ENCODE measurements at places on chromosomes 3 and 15.
A peak's percentile ranks its signal among the peaks of the same experiment; 100 is the strongest.

GRCh38 chr3:135272026-135272669 is 477.1 kb downstream of the EPHB1 start:
- DNase-seq, result no peak

GRCh38 chr15:35680951-35681350 is 135.0 kb upstream of the DPH6 start:
- no peak for DNase-seq

- no peak for DNase-seq
These were observed 15.1 kb upstream of the BLM start for GRCh38 chr15:90701880-90702630.

- no peak for DNase-seq
These were observed 20.8 kb downstream of the TCF12 start for GRCh38 chr15:56939257-56939656.

- DNase-seq, result no peak
These were observed 89.5 kb downstream of the SUCNR1 start for GRCh38 chr3:151962912-151963311.

DNA sequence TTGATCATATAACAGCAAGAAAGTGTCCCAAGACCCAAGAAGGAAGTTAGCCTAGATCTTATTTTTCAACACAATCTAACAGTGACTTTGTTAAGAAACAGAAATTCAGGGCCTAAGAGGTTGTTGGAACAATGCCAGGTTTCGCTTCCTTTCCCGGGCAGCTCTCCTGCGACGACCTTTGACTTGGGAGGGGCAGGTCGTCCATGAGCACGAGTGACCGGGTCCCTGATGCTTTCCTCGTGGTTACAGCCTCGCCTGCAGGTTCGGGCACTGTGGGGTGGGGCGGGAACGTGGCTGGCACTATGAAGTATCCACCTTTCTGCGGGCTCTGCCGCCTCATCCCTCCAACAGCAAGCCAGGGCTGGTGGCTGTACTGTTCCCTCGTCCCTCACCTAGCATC is 90.1 kb upstream of the RGMA start:
- DNase-seq, result no peak

DNA sequence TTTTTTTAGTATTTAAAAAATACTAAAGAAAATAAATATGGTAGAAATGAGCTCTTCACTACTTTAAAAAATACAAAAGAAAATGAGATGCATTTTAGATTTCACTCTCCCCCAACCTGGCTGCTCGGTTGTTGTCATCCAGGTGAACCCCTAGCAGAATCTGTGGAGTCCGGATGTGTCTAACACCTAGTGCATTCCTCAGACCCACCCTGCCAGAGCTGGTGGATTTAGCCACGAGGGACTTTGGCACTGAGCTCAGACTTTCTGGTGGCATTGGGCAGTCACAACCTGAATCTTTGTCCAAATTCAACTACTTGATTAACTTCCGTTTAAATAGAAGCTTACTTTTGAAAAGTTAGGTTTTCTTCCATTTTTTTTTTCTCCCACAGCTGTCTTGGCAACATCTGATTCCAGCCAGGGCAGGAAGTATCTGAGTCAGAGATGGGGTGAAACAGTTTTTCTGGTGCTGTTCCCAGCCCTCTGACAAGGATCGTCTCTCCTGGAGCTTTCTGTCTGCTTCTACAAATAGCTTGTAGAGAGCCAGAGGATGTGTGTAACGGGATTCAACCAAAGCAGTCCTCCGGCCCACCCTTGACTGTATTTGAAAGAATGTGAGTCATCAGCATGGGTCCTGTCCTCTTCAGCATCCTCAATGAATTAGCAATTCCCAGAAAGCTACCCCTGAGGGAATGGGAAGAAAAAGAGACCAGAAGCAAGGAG is 301.8 kb upstream of the MCTP2 start:
- DNase-seq, result no peak

DNA sequence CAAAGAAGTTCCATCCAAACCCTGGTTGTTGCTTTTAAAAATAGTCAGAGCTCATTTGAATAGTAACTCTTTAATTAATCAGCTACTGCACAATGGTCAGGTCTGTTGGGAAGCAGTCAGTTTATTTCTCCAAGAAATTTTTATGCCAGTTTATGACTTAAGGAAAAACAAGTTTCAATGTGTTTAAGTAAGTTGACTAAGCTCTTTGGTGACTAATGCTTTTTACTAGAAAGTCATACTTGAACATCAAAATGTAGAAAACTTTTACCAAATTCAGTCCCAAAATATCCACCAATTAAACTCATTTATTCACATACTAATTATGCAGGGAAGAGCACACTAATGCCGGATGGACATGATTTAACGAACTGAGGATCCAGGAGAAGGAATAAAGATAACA is 22.1 kb downstream of the PRICKLE2 start:
- no peak for DNase-seq

GRCh38 chr3:541062-541801 is 344.7 kb downstream of the CHL1 start:
- DNase-seq, result no peak

- DNase-seq, result no peak
These were observed 13.4 kb upstream of the ITGA11 start for GRCh38 chr15:68445351-68445750.

GRCh38 chr3:188819939-188820338 is 351.8 kb upstream of the TPRG1 start:
- DNase-seq, result no peak

DNA sequence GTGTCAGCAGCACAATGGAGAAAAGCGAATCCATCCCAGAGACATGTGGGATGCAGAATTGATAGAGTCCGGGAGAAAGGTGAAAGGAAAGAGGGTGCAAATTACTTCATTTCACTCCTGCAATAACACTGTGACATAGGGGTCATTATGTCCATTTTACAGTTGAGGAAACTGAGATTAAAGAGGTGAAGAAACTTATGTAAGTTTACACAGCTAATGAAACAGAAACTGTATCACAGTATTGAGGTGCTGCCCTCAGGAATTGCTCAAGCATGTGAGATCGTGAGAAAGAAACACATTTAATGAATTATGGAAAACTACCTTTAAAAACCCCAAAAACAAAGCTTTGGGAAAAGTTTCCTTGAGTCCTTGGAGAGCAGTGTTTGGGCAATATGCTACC is 103.6 kb upstream of the PFN2 start:
- DNase-seq, result no peak

- peak; percentile 82 for DNase-seq
These were observed 46.4 kb upstream of the HES1 start for GRCh38 chr3:194089357-194090177.

GRCh38 chr15:40952301-40952900 is 870 bp upstream of the CHAC1 start:
- DNase-seq, result no peak

- peak; percentile 97 for DNase-seq
These were observed 24.6 kb upstream of the SRP14 start for GRCh38 chr15:40063563-40064011.

DNA sequence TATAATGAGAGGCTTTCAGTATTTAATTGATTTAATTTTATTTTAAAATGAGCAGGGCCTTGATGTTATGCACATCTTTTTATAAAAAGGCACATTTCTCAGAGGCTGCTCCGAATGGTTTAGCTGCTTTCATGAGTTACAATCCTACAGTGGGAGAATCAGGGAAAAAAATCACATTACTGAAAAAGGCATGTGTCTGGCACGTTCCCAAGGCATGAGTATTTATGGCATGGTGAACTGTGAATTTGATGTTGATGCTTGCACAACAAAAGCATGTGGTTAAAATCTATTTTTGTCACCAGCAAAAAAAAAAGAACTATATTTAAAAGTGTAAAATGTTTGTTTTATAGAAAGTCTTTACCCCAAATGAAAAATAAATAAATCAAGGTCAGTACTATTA is 485.2 kb upstream of the ROBO2 start:
- peak; percentile 6 for DNase-seq

- DNase-seq, result no peak
These were observed 23.7 kb upstream of the CD276 start for GRCh38 chr15:73660455-73660854.

DNA sequence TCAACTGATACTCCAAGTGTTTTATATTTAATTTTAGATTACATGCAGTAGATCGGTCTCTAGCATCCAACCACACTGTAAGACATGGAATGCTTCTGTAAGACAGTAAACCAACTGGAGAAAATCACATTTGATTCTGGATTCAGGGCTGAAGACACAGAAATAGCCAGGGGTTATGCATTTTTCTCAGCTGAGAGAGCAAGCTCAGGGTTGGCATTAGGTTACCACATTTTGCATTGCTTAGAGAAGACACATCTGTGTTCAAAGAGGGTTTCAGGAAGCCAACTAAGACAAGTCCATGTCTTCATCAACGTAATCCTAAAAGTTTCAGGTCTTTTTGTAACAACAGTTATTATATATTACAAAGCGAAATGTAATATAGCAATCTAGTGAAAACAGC is 27.7 kb upstream of the UNC13C start:
- DNase-seq, result no peak

DNA sequence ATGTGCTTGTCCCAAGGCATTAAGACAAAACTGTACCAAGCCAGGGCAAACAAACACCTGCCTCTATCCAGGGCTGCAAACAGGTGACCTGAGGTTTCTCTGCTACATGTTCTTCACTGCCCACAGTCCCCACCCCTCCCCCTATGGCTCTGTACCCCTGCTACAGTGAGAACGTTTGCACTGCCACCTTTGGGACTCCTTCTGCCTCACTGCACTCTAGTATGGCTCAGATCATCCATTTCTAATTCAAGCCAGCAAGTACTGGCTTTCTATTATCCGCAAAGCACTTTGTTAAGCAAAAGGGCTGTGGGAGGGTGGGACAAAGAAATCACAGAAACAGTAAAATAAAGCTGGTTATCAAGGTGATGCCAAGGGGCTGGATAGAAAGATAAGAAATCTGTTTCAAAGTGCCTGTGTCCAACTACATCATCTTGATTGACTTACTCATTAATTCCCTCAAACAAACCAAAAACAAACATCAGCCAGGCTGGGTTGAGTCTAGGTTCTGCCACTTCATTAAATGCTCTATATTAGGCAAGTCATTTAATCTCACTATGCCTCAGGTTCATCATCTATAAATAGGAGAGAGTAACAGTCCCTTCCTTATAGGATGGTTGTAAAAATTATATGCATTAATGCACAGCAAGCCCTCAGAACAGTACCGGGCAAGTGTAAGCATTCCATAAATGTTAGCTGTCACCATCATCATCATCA is 95.3 kb downstream of the PDZRN3 start:
- DNase-seq, result peak; percentile 27

DNA sequence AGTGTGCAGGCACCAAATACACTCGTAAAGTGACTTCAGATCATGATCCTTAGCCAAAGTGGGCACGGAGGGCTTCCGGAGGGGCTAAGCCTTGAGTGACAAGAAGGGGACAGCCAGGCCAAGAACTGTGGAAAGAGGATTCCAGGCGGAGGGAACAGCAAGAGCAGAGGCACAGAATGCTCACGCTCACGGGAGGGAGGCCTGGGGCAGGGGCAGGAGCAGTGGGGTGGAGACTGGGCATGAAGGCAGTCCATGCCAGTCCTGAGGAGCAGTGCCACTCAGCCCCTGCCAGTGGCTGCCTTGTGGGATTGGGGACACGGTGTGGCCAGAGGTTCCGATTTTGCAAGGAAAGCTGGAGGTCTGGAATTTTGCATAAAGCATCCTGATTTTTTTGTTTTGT is 36.0 kb downstream of the DNAJB8 start:
- DNase-seq, result no peak

DNA sequence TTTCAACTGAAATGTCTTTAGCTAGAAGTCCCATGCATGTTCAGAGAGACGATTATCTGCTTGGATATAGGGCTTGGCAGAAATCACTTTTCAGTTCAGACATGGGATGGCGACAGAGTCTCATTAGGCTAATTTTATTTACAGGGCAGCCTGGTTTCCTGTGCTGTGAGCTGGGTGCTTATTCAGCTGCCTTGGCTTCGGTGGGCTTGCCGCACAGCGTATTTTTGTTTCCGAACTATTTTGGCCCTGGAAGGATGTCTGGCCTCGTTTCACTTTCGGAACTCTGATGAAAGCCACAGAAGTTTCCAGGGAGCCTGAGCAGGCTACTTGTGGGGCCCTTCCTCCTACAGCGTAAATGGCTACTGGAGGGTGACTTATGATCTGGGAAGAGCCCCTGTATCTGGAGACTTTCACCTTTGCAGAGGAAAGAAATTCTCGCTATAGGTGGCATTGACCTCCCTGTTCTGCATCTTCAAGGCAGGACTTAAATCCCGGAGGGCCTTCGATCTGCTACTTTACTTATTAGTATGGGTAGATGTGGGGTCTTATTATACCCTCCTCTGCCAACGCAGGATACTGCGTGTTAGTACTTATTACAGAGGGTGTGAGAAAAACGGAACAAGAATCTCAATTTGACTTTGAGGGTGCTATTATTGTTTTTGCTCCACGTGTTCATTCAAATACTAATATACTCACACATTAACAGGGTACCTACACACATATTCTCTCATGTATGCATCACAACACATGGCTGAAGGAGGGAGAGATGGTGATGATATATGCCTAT is 364.0 kb upstream of the RBMS3 start:
- DNase-seq, result peak; percentile 88

GRCh38 chr15:81312790-81313543 is 11.0 kb downstream of the STARD5 start:
- DNase-seq, result peak; percentile 98

GRCh38 chr15:65180167-65180566 is 5.0 kb downstream of the CLPX start:
- DNase-seq, result no peak

- DNase-seq, result no peak
These were observed 80.6 kb downstream of the FBXL22 start for GRCh38 chr15:63677778-63678177.

GRCh38 chr15:70235347-70235746 is 137.6 kb upstream of the TLE3 start:
- no peak for DNase-seq

- no peak for DNase-seq
These were observed 55.4 kb upstream of the ARHGEF3 start for GRCh38 chr3:56857178-56857577.

GRCh38 chr3:50375258-50375931 is 16.1 kb upstream of the TMEM115 start:
- no peak for DNase-seq

DNA sequence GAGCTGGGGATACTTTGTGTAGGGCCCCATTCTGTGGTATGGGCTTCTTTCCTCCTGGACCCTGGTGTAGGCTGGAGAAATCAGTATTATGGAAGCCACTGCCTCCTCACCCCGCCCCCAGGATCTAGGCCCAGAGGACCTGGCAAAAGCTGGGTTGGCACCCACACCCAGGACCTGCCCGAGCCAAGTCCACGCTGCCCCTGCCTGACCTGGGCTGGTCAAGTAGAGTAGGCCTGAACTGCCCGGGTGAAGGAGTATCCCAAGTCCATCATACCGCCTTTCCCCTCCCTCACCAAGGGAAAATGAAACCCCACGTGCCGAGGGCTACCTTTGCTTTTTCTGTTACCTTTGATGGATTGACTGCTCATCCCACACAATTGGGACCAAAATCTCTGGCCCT is 37.7 kb upstream of the TRAK1 start:
- no peak for DNase-seq

DNA sequence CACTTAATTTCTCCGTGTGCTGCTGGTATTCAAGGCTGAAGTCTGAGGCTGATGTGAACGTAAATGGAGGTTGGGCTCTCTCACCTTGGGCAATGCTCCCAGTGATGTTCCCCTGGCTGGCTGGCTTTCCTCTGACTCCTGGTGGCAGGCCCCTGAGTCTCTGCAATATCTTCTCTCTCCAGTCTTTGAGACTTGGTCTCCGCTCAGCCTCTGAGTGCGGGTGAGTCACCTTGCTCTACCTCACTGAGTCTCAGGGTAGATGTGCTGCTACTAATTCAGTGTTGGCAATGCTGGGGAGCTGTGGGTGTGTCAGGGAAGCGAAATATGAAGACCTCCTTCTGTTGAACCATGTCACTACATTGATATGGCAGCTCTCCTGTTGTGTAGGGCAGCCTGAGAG is 31.3 kb upstream of the TRIM59 start:
- no peak for DNase-seq

GRCh38 chr3:185164428-185165217 is 11.8 kb upstream of the C3orf70 start:
- DNase-seq, result peak; percentile 43

Measured in myocyte (in vitro differentiated cells).